ENCODE measurements at places on chromosomes 2 and 18.

GRCh38 chr2:138779406-138779780 lies 797 bp downstream of the NXPH2 start:
- DNase-seq, result peak; percentile 23

DNA sequence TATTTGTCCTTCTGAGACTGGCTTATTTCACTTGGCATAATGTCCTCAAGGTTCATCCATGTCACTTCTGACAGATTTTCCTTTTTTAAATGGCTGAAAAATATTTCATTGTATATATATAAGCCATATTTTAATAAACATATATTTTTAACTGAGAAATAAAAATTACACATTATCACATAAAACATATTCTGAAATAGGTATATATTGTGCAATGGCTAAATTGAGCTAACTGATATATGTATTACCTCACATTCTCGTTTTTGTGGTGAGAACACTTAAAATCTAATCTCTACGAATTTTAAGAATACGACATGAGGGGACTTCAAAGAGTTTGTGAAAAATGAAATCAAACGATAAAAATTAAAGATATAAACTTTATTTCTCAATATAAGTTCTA lies 25.7 kb upstream of the ZSWIM2 start:
- no peak for DNase-seq

- DNase-seq, result no peak
Measured at GRCh38 chr18:43932140-43932539, 654.9 kb upstream of the SYT4 start.

DNA sequence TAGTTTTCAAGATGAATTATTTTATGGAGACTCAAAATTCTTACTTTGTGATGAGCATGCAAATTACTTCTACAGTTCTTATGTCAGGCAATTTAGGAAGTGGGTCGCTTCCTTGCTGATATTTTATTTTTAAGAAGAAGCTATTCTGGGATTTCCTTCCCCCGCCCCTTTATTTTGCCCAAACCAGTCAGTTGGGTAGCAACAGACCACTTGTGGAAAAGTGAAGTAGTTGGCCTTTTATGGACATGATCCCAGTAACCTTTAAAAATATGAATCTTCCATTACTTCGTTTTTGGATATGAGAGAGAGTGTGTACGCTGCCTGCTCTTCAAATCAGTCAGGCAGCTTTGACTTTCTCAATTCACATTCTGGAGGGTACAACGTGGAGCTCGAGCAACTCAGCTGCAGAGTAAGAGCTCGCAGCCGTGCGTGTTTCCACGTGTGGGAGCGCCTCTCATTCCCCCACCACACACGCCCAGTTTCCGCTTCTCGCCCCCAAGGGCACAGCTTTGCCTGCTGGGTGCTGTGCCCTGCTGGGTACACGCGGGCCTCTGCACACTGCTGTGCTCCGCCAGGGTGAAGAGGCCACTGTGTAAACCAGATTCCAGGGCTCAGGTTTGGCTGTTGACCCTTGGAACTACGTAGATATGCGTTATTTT lies 92.6 kb downstream of the ITGB1BP1 start:
- DNase-seq, result no peak

DNA sequence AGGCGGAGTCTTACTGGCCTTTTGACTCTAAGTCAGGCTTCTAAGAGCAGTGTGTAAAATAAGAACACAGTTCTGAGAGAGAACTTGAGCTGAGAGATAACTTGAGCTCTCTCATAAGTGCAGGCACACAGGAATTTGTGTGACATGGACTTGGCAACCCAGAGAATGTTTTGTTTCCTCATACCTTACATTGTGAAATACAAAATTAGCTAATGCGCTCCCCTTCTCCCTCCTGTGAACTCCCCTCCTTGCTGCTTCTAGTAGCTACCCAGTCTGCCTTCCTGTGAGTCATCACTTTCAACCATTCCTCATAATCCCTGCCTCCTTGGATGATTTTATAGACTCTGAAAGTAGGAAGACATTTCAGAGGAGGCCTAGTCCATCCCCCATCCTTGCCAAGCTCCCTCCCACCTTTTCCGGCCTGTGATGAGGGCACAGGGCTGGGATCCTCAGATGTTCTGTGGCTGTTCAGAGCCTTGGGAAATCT lies 22.6 kb downstream of the FER1L5 start:
- no peak for DNase-seq

- DNase-seq, result no peak
Measured at GRCh38 chr2:181847702-181848101, 43.8 kb upstream of the ITPRID2 start.

DNA sequence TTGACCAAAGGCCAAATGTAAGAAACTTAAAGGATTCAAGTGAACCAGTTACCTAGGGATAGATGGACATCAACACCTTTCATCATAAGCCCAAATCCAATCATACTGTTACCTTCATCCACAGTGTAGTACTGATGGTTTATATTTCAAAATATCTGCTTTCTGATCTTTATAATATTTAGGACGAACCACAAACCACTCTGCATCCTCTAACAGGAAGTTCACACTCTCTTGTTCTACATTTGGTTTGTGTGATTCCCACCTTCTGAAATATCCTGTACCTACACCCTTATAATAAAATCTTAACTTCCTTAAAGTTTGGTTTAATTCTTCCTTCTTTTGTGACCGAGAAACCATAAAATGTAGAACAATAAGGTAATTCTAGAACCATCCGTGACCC lies 535.7 kb upstream of the CHAC2 start:
- no peak for DNase-seq

GRCh38 chr2:68926796-68927195 lies 25.9 kb downstream of the GKN2 start:
- no peak for DNase-seq

DNA sequence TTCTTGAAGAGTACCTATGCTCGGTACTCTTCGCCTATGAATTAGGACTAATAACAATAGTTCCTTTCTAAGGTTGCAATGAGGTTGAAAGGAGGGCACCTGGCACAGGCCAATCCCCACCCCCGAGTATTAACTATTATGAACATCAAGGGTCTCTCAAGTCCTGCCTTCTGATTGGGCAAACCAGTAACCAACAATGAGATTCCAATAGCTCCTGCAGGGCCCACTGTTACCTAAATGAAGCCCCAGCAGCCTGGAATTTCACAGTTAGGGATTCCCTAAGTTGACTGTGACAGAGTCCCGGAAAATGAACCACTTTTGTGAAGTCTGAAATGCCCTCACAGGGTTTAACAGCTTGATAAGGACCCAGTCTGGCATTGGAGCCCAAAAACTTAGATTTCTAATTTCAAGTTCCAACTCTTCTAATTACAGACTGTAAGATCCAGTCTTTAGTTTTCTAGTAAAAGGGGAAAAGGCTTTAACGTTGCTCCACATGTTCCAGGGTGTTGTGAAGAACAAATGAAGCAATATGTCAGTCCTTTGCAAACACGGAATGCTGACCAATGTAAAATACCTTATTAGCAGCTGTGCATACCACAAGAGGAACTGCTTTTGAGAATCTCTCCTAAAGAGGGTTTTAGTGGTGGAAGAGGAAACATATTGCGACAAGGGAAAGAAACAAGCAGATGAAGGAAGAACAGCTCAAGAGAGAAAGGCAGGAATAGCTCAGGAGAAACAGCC lies 277.7 kb upstream of the MAP2 start:
- DNase-seq, result no peak

- no peak for DNase-seq
Measured at GRCh38 chr2:17311106-17311619, 207.1 kb downstream of the RAD51AP2 start.

DNA sequence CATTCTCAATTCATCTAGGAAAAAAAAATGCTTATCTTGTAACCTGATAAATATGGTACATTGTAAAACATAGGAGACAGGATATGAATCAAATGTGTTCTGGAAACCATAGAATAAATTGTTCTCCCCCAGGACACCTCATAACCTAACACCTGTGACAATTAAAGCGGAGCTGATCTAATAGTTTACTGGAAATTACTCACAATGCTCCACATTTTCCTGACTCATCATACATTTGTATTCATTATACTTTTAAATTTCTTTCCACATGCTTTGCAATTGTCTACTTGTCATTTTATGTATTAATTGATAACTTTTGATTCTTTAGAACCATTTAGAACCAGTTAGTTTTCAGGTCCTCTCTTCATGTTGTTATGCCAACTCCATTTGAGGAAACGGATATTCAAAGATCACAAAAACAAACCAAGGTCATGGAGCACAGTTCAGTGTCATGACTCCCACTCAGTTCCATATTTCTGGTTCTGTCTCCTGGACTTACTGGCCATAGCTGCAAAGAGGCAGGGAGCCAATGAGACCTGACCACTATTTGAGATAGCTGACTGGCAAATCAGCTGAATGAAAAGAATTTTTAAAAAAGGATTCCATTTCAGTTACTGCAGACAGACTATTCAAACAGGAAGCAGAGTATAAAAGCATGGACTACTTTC lies 128.5 kb downstream of the CALCRL start:
- DNase-seq, result no peak

DNA sequence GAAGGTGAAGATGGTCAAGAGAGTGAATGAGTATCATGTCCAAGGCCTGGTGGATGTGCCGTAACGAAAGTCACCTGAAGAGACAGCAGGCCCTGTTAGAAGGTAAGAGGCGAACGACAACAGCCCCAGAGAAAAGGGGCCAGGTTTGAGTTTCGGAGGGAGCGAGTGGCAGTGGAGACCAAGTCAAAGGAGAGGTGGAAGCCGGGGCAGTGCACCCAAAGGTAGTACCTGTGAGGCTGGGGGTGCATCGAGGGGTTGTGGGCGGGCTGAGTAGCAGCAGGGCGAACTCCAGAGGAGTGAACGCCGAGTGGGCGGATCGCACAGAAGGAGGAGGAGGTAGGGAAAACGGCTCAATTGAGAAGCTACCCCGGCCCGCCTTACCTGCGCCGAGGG lies 358 bp downstream of the USP37 start:
- peak; percentile 55 for DNase-seq

DNA sequence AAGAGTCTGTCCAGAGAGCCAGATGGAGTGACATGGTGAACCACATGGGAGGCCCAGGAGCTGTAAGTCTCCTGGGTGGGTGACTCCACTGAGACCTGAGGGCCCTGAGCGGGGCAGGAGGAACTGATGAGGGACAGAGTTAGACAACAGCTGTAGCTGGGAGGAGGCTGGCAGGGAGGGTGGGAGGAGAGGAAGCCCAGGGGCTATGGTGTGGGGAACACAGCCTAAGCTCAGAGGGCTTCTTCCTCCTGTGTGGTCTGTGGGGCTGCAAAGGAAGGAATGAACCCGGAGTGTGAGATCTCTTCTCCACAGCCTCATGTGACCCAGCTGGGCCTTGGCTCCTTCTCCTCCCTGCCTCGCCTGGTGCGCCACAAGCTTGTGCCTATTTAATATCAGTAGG lies 395.6 kb upstream of the HS6ST1 start:
- peak; percentile 4 for DNase-seq

GRCh38 chr18:42156281-42156680 lies 201.2 kb downstream of the PIK3C3 start:
- peak; percentile 31 for DNase-seq
